NCI-H1105 treated with DMSO at 0.1 percent for 48 hours (cell line): ENCODE measurements at places on chromosomes 4 and X.

GRCh38 chr4:140109292-140109691, 44.7 kb downstream of the MAML3 start:
- no peak for DNase-seq

- peak; percentile 2 for DNase-seq
Observed at GRCh38 chrX:107154787-107155620, 36.4 kb upstream of the RBM41 start.

DNA sequence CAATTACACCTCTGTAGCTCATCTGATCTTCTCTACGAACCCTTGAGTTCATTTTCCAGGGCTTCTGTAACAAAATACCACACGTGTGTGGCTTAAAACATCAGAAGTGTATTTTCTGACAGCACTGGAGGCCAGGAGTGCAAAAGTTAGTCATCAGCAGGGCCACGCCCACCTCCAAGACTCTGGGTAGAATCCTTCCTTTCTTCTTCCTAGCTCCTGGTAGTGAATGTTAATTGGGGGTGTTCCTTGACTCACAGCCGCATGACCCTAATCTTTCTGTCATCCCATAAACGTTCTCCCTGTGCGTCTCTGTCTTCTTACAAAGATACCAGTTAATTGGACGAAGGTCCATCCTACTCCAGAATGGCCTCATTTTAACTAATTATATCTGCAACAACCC, 115.0 kb downstream of the TRIML1 start:
- no peak for DNase-seq

GRCh38 chrX:108312957-108313356, 125.3 kb downstream of the COL4A6 start:
- DNase-seq = peak; percentile 49

- DNase-seq = no peak
Observed at GRCh38 chr4:5337731-5338130, 286.5 kb downstream of the STK32B start.
